ENCODE measurements at places on chromosomes 5 and 9.

GRCh38 chr5:16565118-16565517 is 51.7 kb downstream of the RETREG1 start:
- no peak for DNase-seq

GRCh38 chr9:93479726-93480125 is 26.3 kb upstream of the FAM120AOS start:
- DNase-seq, result no peak

DNA sequence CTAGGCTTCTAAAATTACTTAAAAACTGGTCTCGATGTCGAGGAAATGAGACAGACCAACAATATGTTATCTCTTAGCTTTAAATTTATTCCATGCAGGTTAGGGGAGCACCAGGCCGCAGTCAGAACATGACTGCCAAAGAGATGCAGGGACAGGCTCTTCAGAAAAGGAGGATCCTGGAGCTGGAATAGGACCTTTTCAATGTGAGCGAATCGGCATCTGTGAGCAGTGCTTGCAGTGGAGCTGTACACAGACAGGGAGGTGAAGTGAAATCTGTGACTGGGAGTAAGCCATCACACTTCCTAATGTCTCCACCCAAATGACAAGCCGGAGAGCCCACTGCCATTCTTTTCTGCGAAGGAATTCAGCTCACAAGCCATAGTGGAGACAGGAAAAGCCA is 78.2 kb downstream of the EFNA5 start:
- no peak for DNase-seq

DNA sequence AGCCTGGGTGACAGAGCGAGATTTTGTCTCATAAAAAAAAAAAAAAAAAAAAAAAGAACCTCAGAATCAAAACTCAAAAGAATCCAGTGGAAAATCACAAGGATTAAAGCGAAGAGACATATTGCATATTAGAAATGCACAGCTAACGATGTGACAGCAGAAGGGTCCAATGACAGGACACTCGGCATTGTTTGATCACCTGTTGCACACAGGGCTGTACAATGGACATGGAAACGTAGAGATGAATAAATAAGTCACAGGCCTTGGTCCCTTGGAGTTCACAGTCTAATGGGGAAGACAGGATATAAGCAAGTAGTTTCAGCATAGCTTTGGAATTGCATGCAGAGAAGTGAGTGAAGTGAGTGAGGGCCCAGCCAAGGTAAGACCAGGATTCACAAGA is 25.9 kb upstream of the PIK3R1 start:
- no peak for DNase-seq

DNA sequence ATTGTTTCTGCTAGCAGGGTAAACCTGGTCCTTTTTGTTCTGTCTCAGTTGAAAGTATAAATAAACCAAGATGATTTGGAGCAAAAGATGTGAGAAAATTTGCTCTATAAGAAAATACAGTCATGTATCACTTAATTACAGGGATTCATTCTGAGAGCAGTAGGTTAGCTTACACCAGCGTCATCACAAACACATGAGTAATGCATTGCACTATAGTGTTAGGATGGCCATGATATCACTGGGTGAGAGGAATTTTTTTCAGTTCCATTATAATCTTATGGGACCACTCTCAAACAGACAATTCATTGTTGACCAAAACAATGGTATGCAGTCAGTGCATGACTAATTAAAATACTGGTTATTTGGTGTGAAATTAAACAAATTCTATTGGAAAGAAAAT is 430.9 kb downstream of the CHSY3 start:
- no peak for DNase-seq

DNA sequence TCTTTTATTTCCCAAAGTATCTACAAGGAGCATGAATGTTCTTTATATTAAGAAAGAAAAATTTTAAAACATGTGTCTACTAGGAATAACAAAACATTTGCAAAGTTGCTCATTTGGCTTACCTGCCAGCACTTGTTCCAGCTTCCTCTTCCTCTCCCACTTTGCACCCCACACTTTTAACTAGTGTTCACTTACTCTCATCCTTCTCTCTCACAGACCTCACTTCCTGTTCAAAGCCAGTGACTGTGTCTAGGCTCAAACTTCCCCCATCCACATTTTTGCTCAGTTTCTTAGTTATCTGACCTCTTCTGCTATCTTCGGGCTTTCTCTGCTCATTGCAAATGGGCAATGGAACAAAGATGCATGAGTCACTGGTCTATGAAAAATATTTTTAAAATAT is 512.2 kb upstream of the ZNF462 start:
- no peak for DNase-seq

Data from activated CD8-positive, alpha-beta memory T cell treated with anti-CD3 and anti-CD28 coated beads for 1 hour (primary cell).